ENCODE measurements at places on chromosomes 2 and 18.

GRCh38 chr2:118056165-118056534 lies 32.1 kb upstream of the INSIG2 start:
- DNase-seq = no peak

- DNase-seq = no peak
These were observed 28.9 kb upstream of the RNF152 start for GRCh38 chr18:61921621-61922235.

DNA sequence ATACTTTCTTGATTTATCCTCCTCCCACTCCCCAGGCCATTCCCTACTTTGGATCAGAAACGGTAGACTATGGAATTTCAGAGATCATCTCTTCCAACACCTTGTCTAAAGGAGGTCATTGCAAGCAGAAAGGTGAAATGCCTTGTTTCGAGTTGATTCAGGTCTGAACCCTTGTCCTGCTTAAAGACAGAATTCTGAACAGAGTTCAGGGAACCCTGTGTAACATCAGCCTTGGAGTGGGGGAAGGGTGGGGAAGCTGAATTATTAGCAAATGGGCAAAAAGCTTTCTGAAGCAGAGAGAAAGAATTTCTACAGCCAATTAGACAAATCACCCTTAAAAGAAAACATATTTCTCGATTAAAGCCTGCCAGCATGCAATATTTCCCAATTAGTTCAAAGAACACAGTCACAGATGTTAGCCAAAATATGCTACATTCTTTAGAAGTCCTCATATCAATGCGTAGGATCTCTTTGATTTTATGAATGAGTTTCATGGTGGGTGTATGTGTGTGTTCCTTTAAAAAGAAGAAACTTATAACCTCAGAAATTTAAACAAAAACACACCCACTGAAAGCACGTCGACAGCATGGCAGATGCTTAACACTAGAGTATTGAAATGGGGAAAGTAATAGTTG lies 353.1 kb downstream of the RND3 start:
- DNase-seq = no peak

DNA sequence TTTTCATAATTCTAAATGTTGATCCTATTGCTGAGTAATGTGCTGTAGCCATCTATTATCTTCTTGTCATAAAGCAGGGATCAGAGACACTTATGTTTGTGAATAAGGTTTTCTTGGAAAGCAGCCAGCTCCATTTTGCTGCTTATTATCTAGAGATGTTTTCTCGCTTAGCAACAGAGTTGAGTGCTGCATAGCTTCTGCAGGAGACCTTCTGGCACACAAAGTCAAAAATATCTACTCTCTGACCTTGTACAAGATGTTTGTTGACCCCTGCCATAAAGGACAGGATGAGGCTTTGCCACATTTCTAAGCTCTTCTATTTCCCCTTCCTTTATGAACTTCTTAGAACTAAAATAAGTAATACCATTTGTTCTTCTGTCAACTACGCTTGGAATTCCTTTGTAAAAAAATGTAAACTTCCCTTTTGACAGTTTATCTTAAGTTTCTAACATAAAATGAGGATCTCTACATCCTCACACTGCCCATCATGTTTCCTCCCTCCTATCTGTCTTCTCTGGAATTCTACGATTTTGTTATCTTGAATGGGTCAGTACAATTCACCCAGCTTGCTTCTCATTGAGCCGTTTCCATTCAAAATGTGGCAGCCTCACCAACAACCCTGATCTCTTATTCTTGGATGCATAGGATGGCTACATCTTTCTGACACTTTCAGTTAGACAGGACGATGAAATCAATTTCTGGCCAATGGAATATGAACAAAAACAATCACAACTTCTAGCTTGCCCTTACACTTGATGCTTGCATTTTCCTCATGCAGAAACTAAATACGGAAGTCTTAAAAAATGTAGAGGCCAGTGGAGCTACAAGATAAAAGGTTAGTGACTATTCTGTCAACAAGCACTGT lies 1377.0 kb downstream of the SUCLG1 start:
- DNase-seq = no peak

DNA sequence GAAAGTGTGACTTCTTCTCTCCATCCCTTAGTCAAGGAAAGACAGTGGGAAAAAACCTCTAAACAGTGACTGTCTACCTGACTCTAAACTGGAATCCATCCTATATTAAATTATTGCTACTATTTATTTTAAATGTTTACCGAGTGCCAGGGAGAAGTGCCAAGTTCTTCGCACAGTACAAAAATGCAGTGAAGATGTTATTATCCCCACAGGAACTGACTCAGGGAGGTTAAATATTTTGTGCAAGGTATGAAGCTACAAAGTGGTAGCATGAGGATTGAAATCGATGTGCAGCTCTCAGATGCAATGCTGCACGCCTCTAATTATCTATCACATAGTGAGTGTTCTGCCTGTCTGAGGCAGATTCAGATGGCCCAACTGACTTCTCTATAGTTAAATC lies 91.1 kb downstream of the MEP1B start:
- no peak for DNase-seq

DNA sequence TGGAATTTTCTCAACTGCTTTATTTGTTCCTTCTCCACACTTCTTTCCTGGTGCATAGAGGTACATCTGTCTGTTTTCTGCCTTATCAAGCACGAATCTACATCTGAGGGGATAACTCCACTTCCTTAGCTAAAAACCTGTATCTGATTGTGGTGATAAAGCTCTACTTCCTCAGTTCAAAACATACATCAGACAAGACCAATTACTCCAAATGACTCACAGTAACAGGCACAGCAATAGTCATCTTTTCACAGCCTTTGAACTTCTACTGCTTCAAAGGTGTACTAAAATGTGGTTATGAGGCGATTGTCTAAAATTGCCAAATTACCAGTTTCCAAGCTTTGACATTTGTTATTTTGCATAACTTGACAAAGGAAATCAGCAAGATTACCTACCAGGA lies 803.6 kb upstream of the ZEB2 start:
- DNase-seq = no peak

- no peak for DNase-seq
These were observed 66.6 kb downstream of the EFEMP1 start for GRCh38 chr2:55856936-55857335.

DNA sequence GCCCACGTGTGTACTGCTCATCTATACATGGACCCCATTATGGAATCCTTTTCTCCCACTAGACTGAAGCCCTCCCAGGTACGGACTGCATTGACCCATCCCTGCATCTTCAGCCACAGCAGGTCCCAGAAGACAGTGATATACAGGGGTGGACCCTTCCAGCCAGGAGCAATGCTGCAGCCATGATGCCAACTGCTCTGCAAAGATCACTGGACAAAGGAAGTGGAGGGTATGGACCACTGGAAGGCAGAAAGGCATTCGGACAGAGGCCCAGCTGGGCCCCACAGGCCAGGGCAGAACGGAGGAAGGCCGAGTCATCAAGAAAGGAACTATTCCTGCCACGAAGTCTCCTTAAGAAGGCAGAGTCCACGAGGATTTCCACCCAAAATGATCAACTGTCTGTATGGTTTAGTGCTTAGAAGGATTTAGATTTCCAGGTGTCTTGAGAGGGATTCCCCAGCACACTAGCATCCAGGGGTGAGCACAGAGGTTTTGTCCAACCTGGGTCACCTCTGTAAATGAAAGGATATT lies 93.4 kb downstream of the TWIST2 start:
- DNase-seq = peak; percentile 14

DNA sequence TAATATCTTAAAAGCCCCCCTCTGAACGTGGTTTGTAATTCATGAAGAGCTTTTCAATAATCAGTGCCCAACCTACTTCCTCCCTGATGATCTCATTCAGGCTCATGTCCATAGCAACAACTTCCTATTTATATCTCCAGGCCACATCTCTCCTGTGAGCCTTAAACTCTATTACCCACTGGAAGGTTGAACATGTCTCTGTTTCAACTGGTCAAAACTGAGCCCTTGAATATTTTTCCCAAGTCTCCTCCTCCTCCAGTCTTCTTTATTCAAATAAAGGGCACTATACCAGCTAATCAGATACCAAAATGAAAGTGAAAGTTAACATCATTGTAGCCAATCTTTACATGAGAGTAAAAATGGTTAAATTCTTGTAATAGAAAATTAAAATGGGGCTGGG lies 63.7 kb upstream of the ITGA4 start:
- DNase-seq = no peak

DNA sequence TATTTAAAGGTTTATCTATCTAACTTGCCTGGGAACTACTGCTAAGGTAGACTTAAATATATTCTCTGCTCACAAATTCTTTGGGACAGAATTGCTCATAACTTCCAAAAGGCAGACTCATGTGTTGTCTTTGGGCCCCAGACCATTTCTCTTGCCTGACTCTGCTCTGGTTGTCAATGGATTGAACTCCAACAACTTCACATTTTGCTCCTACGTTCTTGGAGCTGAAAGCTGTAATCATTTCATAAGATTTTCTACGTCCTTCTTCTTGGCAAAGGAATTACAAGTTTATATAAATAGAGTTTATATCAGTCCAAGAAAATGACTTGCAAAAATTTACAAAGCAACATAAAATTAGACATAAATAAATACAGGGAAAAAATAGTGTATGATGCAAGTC lies 32.9 kb upstream of the PPM1B start:
- DNase-seq = no peak

DNA sequence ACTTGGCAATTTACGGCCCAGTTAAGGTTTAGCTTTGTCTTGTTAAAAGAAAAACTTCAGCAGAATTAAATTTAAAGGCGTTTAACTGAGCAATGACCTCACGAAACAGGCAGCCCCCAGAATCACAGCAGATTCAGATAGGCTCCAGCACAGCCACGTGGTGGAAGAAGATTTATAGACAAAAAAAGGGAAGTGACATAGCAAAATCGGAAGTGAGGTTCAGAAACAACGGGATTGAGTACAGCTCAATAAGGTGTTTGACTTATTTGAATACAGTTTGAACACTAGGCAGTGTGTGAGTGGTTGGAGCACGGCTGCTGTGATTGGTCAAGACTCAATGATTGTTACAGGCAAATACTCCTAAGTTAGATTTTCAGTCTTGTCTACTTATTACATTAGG lies 79.8 kb downstream of the MOGAT1 start:
- DNase-seq = no peak

- no peak for DNase-seq
These were observed 146.7 kb upstream of the L3MBTL4 start for GRCh38 chr18:6561420-6561861.

DNA sequence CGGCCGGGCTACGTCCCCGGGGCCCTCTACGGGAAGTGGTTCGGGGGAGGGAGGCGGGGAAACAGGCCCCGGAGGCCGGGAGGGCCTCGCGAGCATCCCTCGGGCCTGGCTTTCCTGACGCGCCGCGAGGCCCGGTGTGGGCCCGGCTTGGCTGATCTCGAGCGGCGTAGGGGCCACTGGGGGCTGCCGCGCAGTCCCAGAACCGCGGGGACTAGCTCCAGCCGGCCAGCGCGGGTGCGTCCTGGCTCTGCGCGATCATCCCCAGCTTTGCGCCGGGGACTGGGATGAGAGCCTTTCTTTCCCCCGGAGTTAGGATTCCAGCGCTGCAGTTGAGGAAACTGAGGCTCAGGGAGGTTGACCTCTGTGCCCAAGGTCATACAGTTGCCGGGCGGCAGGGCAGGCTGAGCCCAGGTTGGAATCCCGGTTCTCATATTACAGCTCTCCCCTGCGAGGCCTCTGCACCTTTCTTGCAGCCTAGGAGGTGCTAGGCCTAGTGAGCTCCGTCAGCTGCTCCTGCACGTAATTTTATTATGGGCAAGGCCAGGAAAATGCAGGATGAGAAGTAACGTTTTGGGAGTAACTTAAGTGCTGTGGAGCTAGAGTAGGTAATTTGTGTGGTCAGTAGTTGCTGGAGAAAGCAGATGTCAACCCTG lies 501 bp downstream of the LPIN1 start:
- peak; percentile 60 for DNase-seq

GRCh38 chr2:208584378-208584985 lies 177.9 kb downstream of the PTH2R start:
- DNase-seq = no peak

DNA sequence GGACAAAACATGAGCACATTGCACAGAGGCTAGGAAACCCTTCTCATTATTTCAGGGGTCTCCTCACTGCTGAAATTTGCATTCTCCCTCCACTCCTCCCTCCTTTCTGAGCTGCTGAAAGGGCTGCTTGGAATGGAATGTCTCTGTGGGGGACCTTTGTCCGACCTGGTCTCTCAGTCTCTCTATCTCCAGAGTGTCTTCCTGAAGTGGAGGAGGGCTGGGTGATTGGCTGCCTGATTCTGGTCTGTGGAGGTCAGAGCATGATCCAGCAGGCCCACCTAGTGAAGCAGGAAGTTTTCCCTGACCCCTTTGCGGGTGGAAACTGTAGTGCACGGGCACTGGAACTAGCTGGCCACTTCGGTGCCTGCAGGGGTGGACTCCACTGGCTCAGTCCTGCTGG lies 560.5 kb upstream of the HS6ST1 start:
- DNase-seq = peak; percentile 54

DNA sequence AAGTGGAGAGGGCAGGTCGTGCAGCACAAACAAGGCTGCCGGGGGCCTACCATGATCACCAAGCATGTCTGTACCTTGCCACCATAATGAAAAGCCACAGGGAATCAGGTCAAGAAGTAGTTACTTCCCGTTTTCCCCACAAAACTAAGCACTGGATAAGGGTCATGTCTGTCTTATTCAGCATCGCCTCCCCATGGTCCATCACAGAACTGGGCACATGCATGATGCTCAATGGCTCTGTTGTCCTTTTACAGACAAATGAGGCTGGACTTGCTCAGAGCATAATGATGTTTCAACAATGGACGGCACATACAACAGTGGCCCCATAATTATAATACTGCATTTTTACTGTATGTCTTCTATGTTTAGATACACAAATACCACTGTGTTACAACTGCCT lies 27.5 kb downstream of the REEP1 start:
- DNase-seq = no peak

DNA sequence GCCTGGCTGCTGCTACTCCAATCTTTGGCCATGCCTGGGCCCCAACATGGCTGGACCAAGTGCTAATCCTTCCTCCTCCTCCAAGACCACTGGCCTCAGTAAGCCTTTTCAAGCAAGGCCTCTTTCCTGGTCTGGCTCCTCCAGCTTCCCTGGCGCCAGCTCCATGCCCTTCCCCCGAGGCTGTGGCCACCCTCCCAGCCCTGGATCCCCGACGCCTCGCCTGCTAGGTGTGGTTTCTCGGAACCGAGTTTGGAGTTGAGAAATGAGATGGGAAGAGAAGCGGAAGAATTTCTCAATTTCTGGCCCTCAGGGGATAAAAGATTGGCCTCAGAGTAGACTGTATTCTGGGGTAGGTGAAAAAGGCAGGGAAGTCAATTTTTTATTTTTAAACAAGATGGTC lies 46.4 kb downstream of the ADCY3 start:
- DNase-seq = no peak

GRCh38 chr18:76461148-76461547 lies 33.9 kb downstream of the ZNF516 start:
- no peak for DNase-seq

- DNase-seq = peak; percentile 46
These were observed 9.4 kb upstream of the IL1RL1 start for GRCh38 chr2:102301867-102302362.

- peak; percentile 75 for DNase-seq
These were observed 212.1 kb upstream of the NCKAP5 start for GRCh38 chr2:133780099-133780996.

Data from H1 (cell line).